ENCODE measurements at places on chromosomes 16 and 17.

DNA sequence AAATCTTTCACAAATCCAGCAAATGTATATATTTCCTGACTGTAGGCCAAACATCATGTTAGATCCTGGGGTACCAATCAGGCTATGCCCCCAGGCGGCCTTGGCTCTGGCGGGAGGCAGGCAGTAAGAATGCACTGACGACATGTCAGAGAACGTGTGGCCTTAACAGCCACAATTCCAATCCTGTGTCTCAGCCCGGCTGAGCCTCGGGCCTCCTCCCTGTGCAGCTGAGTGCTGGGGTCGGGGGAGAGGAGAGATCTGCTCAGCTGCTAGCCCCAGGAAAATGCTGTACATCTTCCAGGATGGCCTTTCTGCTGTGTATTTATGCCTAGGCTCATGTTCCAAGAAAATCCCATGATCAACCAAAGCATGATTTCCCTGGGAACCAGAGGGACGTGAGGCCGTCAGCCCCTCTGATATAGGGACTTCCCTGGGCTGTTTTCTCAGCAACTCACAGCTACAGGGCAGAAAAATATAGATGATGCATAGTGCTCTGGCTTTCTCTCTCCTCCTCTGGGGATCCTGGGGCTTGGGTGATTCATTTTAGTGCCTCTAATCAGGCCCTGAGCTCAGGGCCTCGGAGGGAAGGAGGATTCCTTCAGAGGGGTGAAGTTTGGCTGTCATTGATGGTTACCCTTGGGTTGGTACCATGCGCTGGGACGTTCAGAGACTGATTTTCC is 604.0 kb downstream of the HS3ST4 start:
- DNase-seq = no peak

GRCh38 chr17:47820033-47820789 is 1.4 kb downstream of the OSBPL7 start:
- no peak for DNase-seq

GRCh38 chr16:1163567-1164055 is 10.7 kb downstream of the CACNA1H start:
- DNase-seq = no peak

DNA sequence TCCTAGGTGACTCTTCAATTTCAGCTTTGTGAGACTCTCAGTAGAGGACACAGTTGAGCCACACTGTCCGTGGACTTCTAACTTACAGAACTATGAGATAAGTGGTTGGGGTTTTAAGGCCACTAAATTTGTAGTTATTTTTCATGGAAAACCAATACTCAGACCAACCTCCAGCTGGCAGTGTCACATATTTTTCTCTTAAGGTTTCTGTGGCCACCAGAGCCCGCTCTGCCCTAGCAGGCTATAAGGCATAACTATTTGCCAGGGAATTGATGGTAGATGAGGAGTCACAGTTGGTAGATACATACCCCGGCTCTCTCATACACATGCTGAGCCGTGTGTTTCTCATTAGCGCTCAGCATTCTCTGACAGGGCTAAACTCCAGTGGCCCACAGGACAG is 336.8 kb upstream of the MON1B start:
- no peak for DNase-seq

DNA sequence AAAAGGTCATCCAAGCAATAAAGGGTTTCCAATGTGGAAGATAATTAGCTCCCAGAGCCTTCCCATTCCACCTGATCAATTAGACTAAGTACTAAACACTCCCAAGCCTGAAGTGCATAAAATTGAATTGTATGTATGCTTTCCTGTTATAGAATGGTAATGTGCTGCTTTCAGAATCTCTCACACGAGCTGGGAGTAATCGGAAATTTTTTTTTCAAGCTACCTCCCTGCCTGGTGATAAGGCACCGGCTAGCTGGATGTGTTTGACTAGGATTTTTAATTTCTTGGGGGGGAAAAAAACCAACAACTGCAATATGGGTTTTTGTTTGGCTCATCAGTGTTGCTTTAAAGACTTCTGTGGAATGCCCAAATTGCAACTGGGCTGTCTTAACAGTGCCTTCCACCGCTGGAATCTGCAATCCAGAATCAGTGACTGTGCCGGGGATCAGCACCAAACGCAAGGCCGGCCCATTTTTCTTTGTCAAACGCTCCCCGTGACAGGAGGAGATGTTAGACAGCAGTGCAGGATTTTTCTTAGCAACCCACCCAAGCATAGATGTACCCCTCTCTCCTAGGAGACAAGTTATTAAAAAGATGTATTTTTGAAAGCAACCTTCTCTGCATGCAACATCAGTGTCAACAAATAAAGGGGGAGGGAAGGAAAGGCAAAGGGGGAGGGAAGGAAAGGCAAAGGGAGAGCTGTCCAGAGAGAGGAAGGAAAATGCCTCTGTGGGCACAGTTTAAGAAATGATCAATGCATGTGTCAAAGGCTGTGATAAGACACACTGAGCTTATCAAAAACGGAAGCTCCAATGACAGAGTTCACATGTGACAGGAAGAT is 387.2 kb downstream of the NPIPA8 start:
- DNase-seq = no peak

- no peak for DNase-seq
Observed at GRCh38 chr17:33816842-33817617, 438.1 kb upstream of the CCL2 start.

DNA sequence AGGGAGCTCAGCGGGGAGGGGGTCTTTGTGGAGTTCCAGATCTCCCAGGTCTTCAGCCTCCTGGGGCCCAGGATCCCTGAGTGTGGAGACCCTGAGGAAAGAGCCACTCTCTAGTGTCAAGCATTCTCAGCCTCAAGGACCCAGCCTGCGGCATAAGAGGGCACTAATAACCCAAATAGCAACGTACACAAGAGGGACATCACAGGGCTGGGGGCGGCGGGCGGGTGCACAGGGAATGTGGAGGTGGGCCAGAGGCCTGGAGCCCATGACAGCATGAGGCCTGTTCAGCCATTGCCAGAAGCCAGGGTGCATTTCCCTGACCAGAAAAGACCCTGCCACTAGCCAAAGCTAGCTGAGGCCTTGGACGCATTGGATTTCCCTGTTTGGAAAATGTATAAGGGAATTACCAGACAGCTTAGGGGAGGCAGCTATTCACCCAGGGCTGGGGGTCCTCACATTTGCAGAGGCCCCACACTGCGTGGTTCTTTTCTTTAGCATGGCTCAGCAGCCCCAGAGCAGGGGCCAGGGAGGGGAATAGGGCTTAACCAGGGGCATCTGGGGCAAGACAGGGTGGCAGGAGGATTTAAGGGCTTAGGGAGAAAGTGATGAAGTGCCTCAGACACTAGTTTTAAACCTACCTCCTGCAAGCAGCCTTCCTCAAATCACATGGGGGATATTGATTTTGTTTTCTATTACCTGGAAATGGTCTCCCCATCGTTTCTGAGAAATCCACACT is 13.5 kb upstream of the ALOX15B start:
- DNase-seq = no peak

DNA sequence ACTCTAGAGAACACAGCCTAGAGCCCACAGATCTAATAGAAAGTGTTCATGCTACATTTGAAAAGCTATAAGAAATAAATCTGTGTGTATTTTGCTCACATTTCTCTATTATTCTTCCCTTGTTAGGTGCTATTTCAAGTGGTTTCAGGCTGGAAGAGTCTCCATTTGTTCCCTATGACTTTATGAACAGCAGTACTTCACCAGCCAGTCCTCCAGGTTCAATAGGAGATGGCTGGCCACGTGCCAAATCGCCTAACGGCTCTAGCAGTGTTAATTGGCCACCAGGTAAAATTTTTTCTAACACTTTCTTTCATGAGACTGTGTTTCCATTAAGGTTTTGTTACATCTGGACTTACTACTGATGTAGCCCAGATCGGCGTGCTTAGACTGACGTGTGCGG is 30.7 kb upstream of the SLC5A11 start:
- DNase-seq = no peak

DNA sequence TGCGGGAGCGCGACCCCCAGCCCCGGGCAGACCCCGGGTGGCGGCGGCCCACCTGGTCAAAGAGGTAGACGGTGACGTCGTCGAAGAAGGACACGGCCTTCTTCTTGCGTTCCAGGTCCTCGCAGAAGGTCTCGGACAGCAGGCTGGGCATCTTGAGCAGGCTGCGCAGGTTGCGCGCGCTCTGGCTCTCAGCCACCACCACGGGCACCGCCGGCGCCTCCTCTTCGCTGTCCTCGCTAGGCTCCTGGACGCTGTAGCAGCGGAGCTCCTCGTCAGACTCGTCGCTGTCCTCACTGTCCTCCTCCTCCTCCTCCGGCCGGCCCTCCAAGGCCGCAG is 45.2 kb upstream of the PVALEF start:
- DNase-seq = no peak

- no peak for DNase-seq
Observed at GRCh38 chr17:73705594-73705993, 61.3 kb upstream of the SDK2 start.

DNA sequence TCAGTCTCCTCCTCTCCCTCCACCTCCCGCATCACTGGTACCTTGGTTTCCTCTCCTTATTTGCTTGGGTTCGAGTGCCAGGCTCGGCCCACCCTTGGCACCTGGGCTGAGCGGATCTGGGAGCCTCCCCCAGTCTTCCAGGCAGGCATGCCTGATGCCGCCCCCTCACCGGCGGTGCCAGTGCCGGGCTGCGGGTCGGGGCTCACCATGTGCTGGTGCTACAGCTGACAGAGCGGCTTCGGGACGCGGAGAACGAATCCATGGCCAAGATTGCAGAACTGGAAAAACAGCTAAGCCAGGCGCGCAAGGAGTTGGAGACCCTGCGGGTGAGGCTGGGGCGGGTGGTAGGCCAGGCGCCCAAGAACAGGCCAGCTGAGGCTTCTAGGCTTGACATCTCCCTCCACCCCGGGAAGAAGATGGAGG is 19.2 kb downstream of the FMNL1 start:
- no peak for DNase-seq

- DNase-seq = no peak
Observed at GRCh38 chr16:582614-583331, 7.1 kb upstream of the RAB40C start.

- no peak for DNase-seq
Observed at GRCh38 chr17:73754886-73755400, 110.7 kb upstream of the SDK2 start.

DNA sequence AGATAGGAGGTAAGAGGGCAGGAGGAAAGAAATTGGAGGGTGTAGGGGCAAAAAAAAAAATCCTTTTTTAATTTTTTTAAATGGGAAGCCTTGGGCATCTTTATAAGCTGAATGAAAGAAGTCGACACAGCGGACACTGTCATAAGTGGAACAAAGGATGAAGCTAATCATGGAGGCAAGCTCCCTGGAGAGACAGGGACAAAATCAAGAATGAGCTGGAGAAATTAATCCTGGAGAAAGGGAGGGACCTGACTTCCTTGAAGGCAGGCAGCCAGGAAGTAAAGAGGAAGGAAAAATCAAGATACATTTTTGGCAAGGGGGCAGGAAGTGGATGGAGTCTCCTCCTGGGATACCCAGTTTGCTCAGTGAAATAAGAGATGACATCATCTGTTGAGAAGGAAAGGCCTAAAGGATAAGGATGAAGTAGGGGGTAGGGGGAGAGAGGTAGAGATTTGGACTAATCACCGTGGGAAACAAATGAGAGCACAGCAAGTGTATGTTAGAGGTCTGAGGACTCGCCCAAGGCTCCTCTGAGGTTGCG is 179.3 kb downstream of the SLC39A11 start:
- no peak for DNase-seq

DNA sequence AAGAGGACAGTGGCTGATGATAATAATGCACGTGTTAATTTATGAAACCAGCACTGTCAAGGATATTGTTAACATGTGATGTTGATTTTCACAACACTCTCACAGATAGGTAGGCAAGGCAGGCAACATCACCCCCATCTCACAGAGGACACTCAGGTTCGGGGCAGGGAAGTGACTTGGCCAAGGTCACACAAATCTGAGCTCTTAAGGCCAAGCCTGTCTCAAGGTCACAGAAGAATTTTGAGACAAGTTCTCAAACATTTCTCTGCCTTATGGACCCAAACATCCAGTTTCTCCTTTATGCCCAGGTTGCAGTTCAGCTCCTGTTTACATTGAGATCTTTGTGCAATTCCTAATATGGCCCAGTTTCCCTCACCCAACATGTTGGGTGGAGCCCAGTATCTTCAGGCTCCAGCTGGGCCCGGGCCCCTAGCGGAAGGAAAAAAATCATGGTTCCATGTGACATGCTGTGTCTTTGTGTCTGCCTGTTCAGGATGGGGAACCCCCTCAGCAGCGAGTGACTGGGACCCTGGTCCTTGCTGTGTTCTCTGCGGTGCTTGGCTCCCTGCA is 1.3 kb downstream of the SLC2A4 start:
- DNase-seq = no peak

DNA sequence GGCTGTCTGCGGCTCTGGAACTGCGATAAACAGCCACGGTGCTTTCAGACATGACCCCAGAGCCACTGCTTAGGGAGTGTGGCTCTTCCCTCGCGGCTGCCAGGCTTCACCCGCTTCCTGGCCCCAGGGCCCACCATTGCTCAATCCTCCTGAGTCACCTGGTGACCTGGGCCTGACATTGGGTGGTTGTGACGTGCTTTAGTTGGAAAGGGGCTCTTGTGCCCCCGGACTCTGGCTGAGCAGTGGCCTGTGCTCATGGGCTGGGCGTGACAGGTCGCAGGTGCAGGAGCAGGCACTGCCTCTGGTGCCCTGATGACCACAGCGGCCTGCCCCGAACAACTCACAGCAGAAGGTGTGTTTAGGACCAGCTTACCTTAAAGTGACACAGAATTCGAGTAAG is 8.6 kb upstream of the NUDT16L1 start:
- DNase-seq = no peak

DNA sequence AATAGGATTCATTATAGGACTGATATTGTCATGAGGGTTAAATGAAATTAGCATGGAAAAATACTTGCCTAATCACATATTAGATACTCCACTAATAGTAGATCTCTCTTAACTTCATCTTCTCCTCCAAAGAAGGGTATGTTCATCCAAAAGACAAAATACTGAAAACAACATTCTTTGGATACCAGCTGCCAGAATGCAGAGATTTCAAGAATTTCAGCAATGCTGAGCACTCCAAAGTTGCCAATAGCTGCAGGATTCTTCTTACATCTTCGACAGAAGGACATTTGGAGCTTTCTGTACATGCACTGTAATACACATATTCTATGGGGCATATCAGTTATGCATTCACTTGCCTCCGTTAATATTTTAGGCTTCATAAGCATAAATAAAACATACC is 436.5 kb downstream of the HAPSTR1 start:
- no peak for DNase-seq

All from HS-5 (cell line).